ENCODE measurements at places on chromosomes 1 and 21. TPM values are rescaled to one million over a fixed set of nuclear protein-coding genes. Genes with fewer than 3 reads are reported as not detected.

Gene CHD5
- 62.9 TPM for total RNA-seq

Gene CA6
- not detected for total RNA-seq

DNA sequence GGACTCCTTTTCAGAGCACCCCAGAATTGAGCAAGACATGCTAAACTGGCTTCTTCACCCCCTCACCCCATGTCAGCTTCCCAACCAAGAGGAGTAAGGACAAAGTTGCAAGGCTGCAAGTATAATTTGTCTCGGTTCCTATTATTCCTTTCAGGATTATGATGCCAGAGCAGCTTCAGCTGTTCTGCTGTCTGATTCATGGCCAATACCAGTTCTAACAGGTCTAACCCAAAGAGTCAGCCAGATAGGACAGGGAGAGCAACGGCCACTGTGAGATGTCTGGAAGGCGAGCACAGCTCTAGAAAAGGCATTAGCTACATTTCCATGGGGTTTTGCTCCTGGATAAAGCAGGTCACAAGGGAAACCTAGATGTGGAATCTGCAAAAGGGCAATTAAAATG lies 53.3 kb upstream of the HOOK1 start:
- DNase-seq: no peak

GRCh38 chr1:15994590-15995351 lies 9.3 kb upstream of the SRARP start:
- no peak for DNase-seq

Gene DMRTA2
- not detected for total RNA-seq

- no peak for DNase-seq
These were observed 210.7 kb upstream of the TMPRSS15 start for GRCh38 chr21:18614303-18614702.

DNA sequence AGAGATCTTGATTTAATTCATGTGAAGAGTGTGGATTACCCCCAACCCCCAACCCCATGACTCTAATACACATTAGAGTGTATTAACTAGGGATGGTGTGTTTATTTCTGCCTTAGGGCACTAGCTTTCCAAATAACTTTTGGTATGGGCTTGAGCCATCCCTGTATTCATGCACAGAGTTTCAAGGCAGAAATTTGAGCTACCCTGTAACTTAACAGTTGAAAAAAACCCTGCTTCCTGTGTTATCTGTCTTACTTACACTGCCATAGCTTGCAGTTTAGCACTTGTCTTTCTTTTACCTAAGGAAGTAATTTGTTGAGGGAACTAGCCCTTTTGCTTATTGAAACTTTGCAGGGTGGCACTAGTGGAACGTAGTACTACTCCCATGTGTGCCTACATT lies 6.3 kb downstream of the SRSF11 start:
- no peak for DNase-seq

Gene KLF17
- not detected for total RNA-seq

DNA sequence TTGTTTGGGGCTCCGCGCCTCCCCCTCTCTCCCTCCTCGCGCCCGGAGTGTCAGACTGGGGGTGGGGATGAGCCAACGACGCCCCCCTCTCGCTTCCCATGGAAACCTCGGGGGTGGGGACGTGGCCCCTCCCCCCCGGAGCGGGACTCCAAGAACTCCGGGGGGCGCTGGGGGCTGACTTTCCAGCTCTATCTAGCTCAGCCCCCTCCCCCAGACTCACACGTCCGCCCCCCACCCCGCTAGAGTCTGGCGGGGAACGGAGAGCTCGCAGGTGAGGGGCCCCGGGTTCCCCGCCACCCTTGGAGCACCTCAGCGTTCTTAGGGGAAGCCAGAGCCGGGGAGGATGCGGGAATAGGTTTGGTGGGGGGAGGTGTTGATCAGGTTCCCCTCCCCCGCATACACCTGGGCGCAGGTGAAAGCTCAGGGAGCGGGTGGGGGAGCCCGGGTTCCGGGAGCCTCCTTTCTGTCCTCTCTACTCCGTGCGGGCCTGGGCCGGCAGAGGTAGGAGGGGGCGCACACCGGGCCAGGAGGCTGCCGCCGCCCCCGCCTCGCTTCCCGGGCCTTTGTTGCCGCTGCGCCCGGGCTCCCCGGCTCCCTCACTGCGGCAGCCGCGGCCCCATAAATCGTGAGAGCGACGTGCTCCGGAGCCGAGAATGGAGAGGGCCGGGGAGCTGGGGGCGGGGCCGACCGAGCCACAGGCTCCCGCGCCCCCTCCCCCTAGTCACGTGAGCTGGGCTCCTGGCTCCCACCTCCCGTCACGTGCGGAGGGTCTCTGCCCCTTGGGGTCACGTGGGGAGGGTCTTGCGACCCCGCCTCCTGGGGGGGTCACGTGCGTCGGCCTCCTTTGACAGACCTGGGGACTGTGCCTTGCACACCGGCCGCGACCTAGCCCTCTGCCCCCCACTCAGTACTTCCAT lies 1.9 kb downstream of the EFNA3 start:
- no peak for DNase-seq
